ENCODE measurements at places on chromosomes 3 and 15. TPM values are rescaled to one million over a fixed set of nuclear protein-coding genes. Genes with fewer than 3 reads are reported as not detected.

The SHF gene
- total RNA-seq = 0.89 TPM

The TMC3 gene
- total RNA-seq = not detected

The GCNT3 gene
- total RNA-seq = 2.0 TPM

The SPINK8 gene
- not detected for total RNA-seq

The SLC35G2 gene
- total RNA-seq = 3.9 TPM

The CPLX3 gene
- not detected for total RNA-seq

The EBLN2 gene
- total RNA-seq = 1.1 TPM

The GOLGA6L4 gene
- 3.6 TPM for total RNA-seq

The DPH3 gene
- 29.6 TPM for total RNA-seq

The PIERCE2 gene
- 5.2 TPM for total RNA-seq

The PPARG gene
- total RNA-seq = 16.3 TPM

The GOLGA6B gene
- total RNA-seq = not detected

The IL5RA gene
- not detected for total RNA-seq

The TIGIT gene
- total RNA-seq = not detected

The MCF2L2 gene
- 0.84 TPM for total RNA-seq

The OTOL1 gene
- not detected for total RNA-seq

The PLD1 gene
- total RNA-seq = 7.2 TPM

The LHFPL4 gene
- not detected for total RNA-seq

The DAZL gene
- total RNA-seq = not detected

The GTF2E1 gene
- 19.2 TPM for total RNA-seq

The TRANK1 gene
- total RNA-seq = 4.2 TPM

The PTPN23 gene
- total RNA-seq = 31.1 TPM

The LTK gene
- total RNA-seq = 7.9 TPM

The TM2D3 gene
- total RNA-seq = 30.0 TPM

The PP2D1 gene
- total RNA-seq = not detected

The GABRR3 gene
- not detected for total RNA-seq

The CCDC39 gene
- 0.07 TPM for total RNA-seq

The GUCA1C gene
- not detected for total RNA-seq

The KIF7 gene
- 5.4 TPM for total RNA-seq

The TRH gene
- total RNA-seq = not detected

The SH3GL3 gene
- total RNA-seq = 1.0 TPM

The FAM107A gene
- not detected for total RNA-seq

Measured in kidney epithelial cell (primary cell).